Activated CD4-positive, alpha-beta T cell treated with anti-CD3 and anti-CD28 coated beads, Interleukin-2, amount 10 ng/mL, durations not matched to agents 7 days and 5 days (primary cell): ENCODE measurements at places on chromosomes 5 and 9.
A peak's percentile ranks its signal among the peaks of the same experiment; 100 is the strongest.

DNA sequence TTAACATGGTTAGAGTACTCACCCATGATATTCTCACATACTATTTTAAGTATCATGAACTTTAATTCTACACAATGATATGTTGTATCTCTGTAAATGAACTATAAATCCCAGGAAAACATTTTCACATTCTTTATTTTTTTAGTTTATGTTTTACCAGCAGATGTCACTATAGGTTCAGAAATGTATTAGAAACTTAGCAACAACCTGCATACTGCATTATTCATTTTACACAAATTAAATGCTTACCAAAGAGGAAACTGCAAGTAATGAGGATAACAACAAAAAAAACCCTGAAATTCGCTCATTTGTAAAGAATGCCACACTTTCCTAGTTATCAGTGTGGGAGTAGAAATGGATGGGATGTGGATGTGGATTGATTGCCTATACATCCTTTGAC, 217.5 kb upstream of the OTULINL start:
- peaks cover 50% of the 10 kb centered on the region for H3K4me1 ChIP-seq
- H3K27me3 ChIP-seq: no peaks in the 10 kb centered on the region
- no peaks in the 10 kb centered on the region for H3K36me3 ChIP-seq
- no peak overlapping the region for H3K27ac ChIP-seq
- H3K4me3 ChIP-seq: no peak overlapping the region

DNA sequence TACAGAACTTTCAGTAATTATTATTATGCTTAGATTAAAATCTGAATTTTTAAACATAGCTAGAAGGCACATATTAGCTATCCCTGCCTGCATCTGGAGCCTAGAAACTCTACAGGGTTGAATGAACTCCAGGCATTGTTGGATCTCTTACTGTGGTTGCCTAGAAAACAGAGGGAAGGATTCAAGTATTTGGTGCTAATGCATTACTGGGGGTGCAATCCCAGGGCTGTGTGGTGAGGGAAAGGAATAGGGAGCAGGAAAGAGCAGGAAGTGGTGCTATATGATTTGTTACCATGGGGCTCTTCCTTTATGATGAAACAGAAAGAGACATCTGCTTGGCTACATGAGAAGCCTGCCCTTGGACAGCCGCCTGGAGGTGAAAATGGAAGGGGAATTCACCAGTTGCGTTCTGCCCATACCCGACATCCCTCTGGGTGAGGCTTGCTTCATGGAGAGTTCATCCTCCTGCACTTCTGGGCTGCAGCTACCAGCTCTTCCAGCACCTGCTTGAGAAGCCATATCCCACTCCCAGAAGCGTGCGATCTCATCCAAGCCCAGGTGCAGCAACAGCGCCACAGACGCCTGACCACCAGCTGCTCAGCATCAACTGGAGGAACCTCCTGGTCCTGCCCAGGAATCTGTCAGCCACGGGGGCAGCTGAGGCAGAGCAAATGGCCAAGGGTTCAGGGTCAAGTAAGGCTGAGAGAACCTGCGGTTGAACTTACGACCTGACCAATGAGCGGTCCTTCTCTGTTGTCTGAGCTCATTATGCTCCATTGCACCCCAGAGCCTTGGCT, 362.8 kb downstream of the SEMA5A start:
- no peak overlapping the region for H3K4me3 ChIP-seq
- H3K27me3 ChIP-seq: no peaks in the 10 kb centered on the region
- H3K4me1 ChIP-seq: peaks cover 2% of the 10 kb centered on the region
- H3K27ac ChIP-seq: no peak overlapping the region
- DNase-seq: no peak
- no peaks in the 10 kb centered on the region for H3K36me3 ChIP-seq

DNA sequence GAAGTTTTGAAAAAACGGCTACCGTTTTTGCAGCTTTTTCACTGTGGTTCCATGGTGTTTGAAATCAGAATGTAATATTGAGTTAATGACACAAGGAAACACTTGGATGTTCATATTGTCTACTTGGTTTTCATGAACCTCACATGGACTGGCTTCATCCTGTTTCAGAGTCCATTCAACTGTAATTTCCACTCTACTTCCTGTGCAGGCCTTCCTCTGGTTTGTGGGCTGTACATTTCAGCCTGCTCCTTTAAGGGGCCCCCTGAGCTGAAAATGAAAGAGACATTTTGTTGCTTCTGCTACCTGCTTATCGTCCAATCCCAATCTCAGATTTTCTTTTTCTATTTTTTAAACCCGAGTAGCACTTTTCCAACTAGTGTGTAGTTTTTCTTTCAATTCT, 41.8 kb upstream of the CDKN2B start:
- H3K4me1 ChIP-seq: peaks cover 55% of the 10 kb centered on the region
- peaks cover 31% of the 10 kb centered on the region for H3K27me3 ChIP-seq
- H3K4me3 ChIP-seq: peak overlapping the region; percentile 19
- peaks cover 24% of the 10 kb centered on the region for H3K36me3 ChIP-seq

DNA sequence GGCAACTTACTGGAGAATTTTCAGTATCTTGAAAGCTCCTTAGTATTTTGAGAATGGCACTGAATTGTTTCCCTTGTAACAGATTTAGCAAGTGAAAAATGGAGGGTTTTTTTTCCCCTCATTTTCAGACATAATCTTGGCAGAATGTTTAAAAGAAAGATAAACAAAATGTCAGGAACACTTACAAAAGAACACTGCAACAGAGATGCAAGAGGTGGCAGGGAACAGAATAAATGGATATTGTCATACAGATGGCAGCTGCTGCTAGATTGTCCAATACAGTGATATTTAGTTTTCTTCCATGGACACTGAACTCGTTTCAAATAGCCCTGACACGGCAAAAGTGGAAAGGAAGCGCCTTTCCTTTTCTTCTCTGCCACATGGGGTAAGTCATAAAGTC, 76.9 kb upstream of the ZNF608 start:
- DNase-seq: no peak
- H3K4me3 ChIP-seq: no peak overlapping the region
- H3K4me1 ChIP-seq: no peaks in the 10 kb centered on the region
- H3K36me3 ChIP-seq: no peaks in the 10 kb centered on the region

GRCh38 chr5:86170194-86170593, 447.5 kb upstream of the COX7C start:
- no peaks in the 10 kb centered on the region for H3K36me3 ChIP-seq
- no peaks in the 10 kb centered on the region for H3K27me3 ChIP-seq
- no peak overlapping the region for H3K27ac ChIP-seq

GRCh38 chr9:106771608-106772007, 91.4 kb upstream of the ZNF462 start:
- no peak overlapping the region for H3K27ac ChIP-seq
- H3K36me3 ChIP-seq: no peaks in the 10 kb centered on the region
- H3K4me1 ChIP-seq: no peaks in the 10 kb centered on the region
- no peak overlapping the region for H3K4me3 ChIP-seq
- DNase-seq: no peak

GRCh38 chr5:73792687-73793320, 166.8 kb downstream of the ARHGEF28 start:
- peak; percentile 68 for DNase-seq
- no peaks in the 10 kb centered on the region for H3K4me1 ChIP-seq
- H3K27ac ChIP-seq: no peak overlapping the region
- peaks cover 28% of the 10 kb centered on the region for H3K27me3 ChIP-seq
- no peak overlapping the region for H3K4me3 ChIP-seq

DNA sequence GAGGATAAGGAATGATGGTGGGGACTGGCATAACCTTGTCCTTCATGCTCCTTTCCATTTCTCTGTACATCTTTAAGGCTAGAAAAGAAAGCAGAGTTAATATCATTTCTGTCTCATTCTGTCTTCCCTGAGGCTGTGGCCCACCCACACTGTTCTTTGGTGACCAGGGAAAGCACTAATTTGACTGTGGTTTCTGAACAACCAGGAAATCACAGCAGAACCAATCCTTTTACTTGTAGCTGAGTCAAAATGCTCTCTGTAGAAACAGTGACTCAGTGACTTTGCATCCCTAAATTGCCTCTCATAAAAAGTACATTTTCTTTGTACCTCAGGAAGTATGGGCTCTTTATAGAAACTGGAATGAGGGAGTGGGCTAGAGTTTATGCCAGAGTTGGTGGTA, 28.1 kb downstream of the IL33 start:
- no peak overlapping the region for H3K4me3 ChIP-seq
- no peak overlapping the region for H3K27ac ChIP-seq
- no peaks in the 10 kb centered on the region for H3K36me3 ChIP-seq

DNA sequence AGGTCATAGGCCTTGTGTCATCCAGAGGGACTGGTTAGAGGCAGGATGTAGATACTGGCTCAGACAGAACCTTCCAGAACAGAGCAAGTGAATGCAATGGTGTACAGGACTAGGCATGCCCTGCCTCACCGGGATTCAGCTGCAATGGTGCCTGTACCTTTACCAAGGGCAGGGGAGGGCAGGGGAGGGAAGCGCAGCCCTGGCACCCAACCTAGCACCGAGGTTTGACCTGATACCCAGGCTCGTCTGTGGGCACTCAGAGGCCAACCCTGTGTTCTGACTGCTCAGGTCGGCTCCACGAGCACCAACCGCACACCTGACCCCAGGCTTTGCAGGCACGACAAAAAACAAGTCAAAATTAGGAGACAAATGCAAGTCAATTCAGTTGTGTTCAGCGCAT, 47.3 kb upstream of the GFPT2 start:
- no peaks in the 10 kb centered on the region for H3K36me3 ChIP-seq
- H3K4me1 ChIP-seq: no peaks in the 10 kb centered on the region
- no peak for DNase-seq
- H3K27ac ChIP-seq: no peak overlapping the region
- H3K27me3 ChIP-seq: peaks cover 2% of the 10 kb centered on the region
- H3K4me3 ChIP-seq: no peak overlapping the region

DNA sequence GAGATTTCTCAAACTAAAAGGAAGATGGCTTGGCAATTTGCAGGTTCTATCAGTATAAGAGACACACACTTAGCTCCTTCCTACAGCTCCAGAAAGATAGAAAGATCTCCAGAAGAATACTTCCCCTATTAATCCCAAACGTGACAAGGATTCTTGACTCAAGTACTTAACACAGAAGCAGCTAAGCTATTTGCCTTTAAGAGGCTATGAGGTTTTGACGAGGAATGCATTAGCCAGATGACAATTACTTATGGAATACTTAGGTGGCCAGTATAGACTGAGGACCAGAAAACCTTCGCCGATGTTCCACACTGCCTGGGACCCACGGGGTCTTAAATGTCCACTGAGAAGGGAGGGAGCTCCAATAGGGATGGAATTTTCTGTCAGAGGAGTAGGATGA, 340.5 kb upstream of the KIF2A start:
- DNase-seq: no peak
- no peak overlapping the region for H3K4me3 ChIP-seq
- H3K36me3 ChIP-seq: no peaks in the 10 kb centered on the region
- H3K4me1 ChIP-seq: no peaks in the 10 kb centered on the region

DNA sequence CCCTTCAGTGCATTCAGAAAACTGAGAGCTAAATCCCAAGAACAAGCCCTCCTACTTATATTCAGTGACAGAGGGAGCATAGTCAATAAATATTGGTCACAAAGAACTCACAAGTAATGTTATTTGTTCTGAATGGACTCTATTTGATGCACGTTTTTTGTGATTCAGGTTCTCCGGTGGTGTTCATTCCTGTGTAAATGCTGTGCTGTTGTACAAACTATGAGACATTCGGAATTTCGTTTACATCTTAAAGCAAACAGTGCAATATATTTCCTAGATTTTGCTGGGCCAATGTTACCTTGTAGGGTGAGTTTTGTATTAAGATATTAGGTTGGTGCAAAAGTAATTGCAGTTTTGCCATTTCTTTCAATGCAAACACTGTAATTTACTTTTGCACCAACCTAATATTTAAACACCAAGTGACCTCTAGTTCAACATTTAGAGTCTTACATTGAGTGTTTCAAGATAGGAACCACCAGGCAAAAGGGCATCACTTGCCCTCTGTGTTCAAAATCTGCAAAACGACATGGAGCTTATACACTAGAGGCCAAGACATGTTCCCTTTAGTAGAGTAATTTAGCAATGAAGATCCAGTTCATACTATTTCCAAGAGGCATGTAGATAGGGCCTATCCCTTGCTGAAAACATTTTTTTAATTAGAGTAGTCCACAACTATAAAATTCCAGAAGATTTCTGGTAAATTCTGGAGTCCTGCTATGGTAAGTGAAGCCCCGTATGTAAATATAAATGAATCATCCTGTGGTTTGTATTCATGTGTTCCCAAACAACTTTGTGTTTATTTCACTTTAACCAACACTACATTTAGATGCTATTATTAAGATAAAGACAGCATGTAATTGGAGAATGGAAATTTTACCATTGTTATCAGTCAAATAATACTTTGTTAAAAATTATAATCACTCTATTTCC, 444.0 kb upstream of the PTGER4 start:
- H3K4me3 ChIP-seq: no peak overlapping the region
- H3K27me3 ChIP-seq: no peaks in the 10 kb centered on the region
- H3K4me1 ChIP-seq: peaks cover 6% of the 10 kb centered on the region
- no peak overlapping the region for H3K27ac ChIP-seq
- no peak for DNase-seq

- no peak overlapping the region for H3K27ac ChIP-seq
- no peak overlapping the region for H3K4me3 ChIP-seq
- no peaks in the 10 kb centered on the region for H3K4me1 ChIP-seq
- DNase-seq: no peak
- no peaks in the 10 kb centered on the region for H3K36me3 ChIP-seq
Measured at GRCh38 chr9:16720386-16720785, 150.1 kb downstream of the BNC2 start.

- H3K27ac ChIP-seq: no peak overlapping the region
- no peak overlapping the region for H3K4me3 ChIP-seq
- peaks cover 2% of the 10 kb centered on the region for H3K27me3 ChIP-seq
- H3K4me1 ChIP-seq: no peaks in the 10 kb centered on the region
Measured at GRCh38 chr5:135743181-135743580, 91.3 kb upstream of the SLC25A48 start.

DNA sequence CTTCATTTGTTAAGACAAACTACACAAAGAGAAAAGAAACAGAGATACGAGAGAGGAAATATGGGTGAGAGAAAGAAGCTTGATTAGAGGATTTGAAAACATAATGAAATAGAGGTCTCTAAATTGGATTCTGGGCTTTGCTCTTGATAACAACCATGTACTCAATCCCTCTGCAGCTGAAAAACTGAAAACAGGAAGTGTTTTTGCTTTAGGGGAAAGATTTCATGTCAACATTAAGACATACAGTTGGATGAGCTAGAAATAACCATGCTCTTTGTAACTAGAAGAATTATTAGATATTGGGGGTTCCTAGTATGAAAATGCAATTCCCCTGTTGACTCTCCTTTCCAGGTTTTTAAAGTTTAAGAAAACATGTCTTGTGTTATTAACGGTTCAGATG, 21.9 kb downstream of the CRHBP start:
- no peak overlapping the region for H3K4me3 ChIP-seq
- no peaks in the 10 kb centered on the region for H3K4me1 ChIP-seq
- peaks cover 18% of the 10 kb centered on the region for H3K27me3 ChIP-seq
- no peak overlapping the region for H3K27ac ChIP-seq
- DNase-seq: no peak

DNA sequence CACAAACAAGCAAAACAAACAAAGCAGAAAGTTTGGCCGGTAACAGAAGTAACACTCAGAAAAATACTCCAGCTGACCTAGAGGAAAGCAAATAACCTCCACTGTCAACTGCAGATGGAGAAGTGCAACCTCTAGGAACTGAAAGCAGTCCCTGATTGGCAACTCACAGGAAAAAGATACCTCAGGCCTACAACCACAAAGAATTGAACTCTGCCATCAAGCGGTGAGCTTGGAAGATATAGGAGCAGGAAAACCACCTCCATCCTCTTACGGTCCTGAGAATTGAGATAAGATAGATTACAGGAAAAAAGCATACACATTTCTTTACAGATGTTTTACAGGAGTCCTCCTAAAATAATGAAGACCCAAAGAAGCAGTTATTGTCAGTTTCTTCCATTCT, 184.5 kb downstream of the PDZD2 start:
- H3K27ac ChIP-seq: no peak overlapping the region
- H3K4me3 ChIP-seq: no peak overlapping the region
- peaks cover 7% of the 10 kb centered on the region for H3K4me1 ChIP-seq
- H3K27me3 ChIP-seq: peaks cover 5% of the 10 kb centered on the region
- no peak for DNase-seq
